Right forelimb (tissue), 1 donor: ENCODE measurements at places on chromosomes 5 and 9.

DNA sequence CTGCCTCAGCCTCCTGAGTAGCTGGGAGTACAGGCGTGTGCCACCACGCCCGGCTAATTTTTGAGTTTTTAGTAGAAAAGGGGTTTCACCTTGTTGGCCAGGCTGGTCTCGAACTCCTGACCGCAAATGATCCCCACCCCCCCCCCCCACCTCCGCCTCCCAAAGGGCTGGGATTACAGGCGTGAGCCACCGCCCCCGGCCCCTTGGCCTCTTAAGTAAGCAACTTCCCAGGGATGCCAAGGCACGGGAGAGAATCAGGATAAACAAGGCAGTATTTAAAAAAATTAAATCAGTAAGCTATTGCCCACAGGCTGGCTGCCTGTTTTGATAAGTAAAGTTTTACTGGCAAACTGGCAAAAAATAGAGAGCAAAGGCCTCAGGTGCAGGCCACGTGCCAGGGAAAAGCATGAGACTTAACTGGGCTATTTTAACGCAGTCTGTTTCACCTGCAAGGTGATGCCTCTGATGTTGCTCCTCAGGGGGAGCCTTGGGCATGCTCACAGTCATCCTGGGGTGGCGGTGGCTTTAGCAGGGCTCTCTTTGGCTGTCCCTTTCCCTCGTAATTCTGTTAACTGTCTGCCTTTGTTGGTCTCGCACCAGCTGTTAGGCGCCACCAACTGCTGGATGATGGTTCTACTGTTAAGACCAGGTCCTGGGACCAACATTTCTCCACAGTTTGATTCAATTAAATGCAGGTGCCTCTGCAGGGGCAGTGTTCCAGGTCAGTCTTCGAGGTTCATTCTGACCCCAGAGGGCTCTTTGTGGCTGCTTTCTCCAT, 19.4 kb upstream of the RNF130 start:
- DNase-seq: no peak

DNA sequence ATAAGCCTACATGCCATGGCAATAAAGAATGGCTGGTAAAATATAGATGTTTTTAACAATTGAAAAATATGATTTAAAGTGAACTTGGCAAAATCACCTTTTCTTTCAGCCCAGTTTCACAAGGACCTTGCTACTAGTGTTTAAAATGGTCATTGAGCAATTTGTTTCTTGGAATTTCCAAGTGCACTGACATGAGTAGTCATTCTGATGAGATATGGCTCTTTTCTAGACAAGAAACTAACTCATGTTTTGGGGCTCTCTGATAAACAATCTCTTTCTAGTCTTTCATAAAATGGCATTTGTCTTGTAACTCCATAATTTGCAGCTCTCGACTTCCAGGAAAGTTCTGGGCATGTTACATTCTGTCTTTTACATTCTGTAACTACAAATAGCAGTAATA, 176.8 kb downstream of the NR2F1-AS1 start:
- no peak for DNase-seq

- DNase-seq: no peak
These were observed 45.3 kb upstream of the PHYKPL start for GRCh38 chr5:178277866-178278265.

- DNase-seq: no peak
These were observed 36.5 kb upstream of the HSPA9 start for GRCh38 chr5:138611678-138612218.

DNA sequence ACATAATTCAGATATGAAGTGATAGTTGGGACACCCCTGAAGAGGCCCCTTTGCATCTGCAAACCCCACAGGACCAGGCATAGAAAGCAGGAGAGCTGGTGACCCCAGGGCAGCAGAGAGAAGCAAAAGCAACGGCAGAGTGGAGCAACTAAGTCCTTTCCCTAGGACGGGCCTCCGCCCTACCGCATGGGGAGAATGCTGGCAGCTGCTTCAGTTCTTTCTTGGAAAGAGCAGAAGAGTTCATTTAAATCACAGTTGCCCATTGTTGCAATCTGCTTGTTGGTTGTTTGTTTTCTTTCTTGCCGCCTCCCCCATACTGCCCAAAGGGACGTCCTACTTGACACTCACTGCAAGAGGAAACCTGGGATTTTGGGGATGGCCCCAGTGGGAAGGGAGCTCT, 126.2 kb downstream of the ADAMTS16 start:
- no peak for DNase-seq

GRCh38 chr9:16602494-16602893, 268.0 kb downstream of the BNC2 start:
- DNase-seq: no peak

- no peak for DNase-seq
These were observed 114.1 kb downstream of the MPDZ start for GRCh38 chr9:13165236-13165945.

DNA sequence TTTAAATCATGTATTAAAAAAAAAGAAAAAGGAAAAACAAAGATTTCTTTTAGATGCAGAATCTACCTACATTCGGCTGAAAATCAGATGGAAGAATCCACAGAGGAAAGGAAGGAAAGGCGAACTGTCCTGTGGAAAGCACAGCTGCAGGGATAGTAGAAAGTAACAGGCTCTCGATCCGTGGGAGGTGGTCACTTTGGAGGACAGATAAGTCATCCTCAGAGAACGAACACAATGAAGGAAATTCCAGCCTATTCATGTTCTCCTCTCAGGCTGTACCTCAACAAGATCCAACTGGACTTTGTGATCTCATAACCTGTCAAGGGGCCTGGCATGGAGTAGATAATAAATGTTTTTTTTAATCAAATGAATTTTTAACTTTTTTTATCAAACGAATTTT, 72.8 kb downstream of the NR6A1 start:
- no peak for DNase-seq

DNA sequence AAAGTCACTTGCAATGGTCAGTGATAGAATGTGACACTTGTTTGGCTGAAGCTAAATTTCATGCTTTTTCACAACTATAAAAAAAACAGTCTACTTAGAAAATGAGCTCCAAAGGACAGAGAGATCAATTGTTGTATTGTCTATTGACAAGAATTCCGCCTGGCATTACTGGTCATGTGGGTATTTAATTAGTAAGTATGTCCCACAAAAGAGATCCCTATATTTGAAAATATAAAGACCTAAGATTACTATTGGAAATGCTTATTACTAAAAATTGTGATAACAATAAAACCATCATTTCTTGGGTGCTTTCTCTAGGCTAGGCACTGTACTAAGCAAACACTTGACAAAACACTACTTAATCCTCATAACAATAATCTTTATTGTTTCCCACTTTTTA, 745.2 kb upstream of the C9orf72 start:
- no peak for DNase-seq

GRCh38 chr5:88833371-88834130, 49.4 kb downstream of the MEF2C start:
- no peak for DNase-seq
